Esophagus squamous epithelium (tissue), 5 donors: ENCODE measurements at places on chromosomes 11 and 22.

DNA sequence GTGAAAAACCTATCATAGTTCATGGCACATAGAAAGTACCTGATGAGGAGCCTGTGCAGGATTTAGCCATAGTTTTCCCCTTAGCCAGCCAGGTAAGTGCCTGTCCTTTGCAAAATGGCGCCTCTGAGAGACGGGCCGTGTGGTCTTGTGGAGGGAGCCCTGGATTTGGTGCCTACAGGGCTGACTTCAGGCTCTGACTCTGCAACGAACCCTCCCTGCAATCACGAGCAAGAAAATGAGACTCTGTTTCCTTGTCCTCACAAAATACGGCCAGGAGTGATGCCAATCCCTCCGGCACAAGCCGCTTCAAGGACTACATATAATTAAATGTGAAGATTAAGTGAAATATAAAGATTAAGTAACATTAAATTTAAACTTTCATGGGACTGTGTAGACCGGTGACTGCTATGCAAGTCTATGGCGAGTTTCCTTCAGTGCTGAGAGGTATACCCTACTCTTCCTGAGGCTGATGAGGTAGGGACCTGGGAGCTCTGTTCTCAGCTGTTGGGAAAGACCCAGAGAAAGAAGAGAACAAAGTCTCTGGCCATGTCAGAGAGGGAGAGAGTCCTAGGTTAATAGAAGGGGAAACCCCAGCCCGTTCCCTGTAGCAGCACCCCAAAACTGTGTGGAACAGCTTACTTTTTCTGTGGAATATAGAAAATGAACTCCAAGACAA, 6.1 kb upstream of the CXCR5 start:
- DNase-seq: no peak

DNA sequence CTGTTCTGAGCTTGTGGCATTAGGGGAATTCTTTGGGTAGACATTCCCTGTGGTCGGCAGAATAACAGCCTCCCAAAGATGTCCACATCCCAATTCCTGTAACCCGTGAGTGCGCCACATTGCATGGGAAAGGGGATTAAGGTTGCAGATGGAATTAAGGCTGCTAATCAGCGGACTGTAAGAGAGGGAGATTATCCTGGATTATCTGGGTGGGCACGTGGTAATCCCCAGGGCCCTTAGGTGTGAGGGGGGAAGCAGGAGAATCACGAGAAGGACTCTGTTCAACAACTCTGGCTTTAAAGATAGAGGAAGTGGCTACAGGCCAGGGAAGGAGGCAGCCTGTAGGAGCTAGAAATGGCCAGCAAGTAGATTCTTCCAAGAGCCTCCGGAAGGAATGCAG, 16.0 kb downstream of the CACNG2 start:
- DNase-seq: no peak

- DNase-seq: no peak
These were observed 51.4 kb upstream of the RASD2 start for GRCh38 chr22:35489239-35489638.

DNA sequence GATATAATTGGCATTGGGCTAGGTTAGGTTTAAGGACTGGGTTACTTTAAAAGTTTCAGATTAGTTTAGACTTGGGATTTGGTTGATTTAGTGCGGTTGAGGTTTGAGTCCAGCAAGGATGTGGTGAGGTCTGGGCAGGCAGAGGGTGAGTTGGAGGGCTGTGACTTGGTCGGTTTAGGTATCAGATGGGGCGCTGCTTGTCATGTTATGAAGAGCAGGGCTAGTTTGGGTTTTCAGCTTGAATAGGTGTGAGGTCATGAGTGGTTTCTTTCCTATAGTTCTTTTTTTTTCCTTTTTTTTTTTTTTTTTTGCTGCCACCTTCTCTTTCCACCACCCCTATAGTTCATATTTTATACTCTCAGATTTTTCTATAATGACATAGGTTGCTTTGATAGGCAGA, 4.8 kb downstream of the CLCF1 start:
- DNase-seq: no peak

GRCh38 chr11:3947061-3947460, 91.6 kb downstream of the STIM1 start:
- no peak for DNase-seq

DNA sequence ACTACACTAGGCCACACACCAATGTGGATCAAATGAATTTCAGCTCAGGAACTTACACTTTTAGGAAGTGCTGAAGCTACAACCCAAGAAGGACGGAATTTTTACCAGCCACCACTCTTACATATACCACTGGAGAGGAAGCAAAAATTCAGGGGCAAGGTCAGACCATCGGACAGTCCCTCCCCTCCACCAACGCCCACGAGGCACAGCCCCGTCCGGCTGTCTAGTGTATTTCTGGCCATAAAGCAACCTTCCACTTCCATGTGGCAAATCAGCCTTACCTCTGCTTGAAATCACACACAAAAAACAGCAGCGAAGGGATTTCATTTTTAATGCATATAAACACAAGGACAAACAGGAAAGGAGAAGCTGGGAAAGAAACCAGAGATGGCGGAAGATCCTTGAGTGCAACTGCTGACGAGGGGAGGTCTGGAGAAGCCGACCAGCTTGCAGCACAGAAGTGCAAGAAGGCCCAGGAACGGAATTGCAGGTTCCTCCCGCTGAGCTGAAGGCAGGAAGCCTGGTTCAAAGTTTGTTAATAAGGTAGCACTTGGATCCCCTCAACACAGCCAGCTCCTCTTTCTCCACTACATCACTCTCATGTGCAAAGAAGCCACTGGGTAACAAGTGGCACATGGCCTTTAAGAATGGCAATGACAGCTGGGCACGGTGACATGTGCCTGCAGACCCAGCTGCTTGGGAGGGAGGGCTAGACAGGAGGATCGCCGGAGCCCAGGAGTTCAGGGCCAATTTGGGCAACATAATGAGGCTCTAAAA, 71.5 kb downstream of the SHANK2 start:
- no peak for DNase-seq

- DNase-seq: no peak
These were observed 55.5 kb downstream of the IGSF9B start for GRCh38 chr11:133901316-133901715.

DNA sequence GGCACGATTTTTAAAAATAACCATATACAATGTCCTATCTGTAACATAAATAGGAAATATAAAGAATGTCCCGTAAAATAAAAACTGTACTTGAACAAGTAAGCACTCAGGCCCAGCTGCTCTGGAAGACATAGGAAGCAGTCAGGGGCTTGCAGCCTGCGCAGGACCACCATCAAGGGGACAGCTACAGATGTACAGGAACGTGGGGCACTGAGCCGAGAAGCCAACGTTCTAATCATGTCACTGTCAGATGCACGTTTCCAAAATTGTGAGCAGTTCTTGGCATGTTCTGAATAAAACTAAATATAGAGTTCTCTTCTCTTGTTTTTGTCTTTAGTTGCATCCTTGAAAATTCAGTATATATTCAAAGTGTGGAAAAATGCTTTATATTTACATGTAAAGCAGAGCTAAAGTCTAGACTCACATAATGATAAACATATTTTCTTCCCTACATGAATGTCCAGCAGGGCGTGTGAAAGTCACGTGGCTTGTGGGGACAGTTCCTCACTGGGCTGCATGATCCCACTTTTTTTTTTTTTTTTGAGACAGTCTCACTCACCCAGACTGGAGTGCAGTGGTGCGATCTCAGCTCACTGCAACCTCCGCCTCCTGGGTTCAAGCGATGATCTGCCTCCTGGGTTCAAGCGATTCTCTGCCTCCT, 28.4 kb upstream of the TSPAN18 start:
- DNase-seq: no peak
